RKO (cell line): ENCODE measurements at places on chromosomes 13 and 19.

- DNase-seq = no peak
These were observed 30.0 kb downstream of the DCLK1 start for GRCh38 chr13:36101157-36101556.

DNA sequence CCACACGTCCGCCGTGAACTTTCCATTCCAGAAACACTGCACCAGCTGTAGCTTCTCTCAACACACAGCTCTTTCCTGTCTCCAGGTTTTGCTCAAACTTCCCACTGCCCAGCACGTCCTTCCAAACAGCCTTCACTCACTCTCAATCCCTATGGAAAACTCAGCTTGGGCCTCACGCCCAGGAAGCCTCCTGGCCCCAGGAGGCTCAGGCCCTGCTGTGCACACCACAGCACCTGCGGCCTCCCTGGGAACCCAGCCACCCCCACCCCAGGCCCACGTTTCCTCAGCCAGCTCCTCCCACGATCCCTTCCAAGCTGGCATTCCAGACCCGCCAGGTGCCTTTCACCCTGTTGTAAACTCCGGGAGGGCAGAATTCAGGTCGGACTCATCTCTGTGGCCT is 35.2 kb downstream of the C13orf46 start:
- no peak for DNase-seq

DNA sequence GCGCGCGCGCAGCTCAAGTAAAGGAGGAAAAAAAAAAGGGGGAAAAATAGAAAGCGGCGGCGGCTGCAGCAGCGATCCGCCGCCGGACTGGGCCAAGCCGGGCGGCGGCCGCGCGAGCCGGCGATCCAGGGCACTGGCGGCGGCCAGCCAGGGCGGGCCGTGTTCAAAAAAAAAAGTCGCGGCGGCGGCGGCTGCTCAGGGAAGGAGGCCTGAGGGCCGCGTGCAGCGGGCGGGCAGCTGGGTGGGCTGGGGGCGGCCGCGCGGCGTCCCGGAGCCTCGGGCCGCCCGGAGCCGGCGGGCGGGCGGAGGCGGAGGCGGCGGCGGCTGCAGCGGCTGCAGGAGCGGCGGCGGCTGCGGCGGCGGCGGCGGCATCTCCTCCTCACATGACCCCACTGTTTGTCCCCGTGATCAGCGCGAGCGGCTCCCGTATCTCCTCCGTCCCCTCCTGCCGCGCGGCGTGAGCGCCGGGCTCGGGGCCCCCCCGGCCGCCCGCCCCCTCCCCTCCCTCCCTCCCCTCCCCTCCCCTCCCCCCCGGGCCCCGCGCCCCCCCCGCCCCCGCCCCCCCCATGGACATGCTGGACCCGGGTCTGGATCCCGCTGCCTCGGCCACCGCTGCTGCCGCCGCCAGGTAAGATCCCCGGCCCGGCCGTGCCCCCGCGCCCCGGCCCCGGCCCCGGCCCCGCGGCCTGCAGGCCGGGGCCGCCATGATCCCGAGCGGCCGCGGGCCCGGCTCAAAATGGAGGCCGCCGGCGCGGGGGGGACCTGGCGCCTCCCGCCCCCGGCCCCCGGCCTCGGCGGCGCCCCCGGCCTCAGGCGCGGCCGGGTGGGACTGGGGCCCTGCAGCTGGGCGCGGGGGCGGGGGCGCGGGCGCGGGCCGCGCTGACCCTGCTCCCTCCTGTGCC is at the start of gene USF2:
TSS of gene USF2 (plus strand) at position 427 of the 902 bp plus-strand sequence. CDS start at position 567, 140 bp downstream.
- DNase-seq = peak; percentile 80

GRCh38 chr19:36103842-36104552 is 6.9 kb upstream of the OVOL3 start:
- DNase-seq = peak; percentile 24

DNA sequence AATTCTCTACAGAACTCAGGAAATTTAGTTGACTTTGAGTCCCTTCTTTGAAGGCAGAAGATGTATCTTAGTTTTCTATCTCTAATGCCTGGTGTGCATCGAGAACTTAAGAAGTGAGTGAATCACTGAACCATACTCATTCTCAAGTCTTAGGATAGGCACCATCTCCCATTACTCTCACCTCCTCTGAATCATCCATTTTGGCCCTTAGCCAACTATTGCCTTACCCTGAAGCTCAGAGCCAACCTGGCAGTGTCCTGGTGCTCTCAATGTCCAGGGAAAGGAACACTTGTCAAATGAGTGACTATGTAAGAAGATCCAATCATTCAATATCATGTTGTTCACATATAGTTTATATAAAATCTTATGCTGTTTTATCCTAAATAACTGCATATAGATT is 146.6 kb downstream of the RGCC start:
- peak; percentile 78 for DNase-seq

- DNase-seq = peak; percentile 71
These were observed 48.7 kb downstream of the CCNE1 start for GRCh38 chr19:29860492-29860891.

DNA sequence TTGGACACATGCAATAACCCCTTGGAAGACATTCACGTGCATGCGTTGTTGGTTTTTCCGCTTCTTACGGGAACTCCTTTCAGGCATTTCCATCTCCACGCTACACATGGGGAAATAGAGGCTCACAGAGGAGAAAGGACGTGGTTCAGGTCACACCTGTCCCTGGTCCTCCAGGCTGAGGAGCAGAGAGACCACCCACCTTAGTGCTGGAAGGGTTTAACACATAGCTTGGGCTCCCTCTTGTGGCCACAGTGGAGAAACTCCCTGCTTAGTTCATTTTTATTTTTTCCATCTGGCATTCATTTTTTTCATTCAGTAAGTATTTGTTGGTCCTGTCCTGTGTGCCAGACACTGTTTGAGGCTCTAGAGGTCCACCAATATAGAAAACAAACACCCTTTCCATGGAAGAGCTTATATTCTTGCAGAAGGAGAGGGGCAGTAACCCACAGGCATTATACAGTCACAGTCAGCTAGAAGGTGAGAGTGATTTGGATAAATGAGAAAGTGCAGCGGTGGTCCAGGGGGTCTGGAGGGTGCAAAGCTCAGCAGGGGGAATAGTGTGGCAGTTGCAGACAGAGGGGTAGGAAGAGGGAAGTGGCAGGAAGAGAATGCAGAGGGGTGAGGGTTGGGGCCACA is 24.2 kb upstream of the TTYH1 start:
- DNase-seq = peak; percentile 58

DNA sequence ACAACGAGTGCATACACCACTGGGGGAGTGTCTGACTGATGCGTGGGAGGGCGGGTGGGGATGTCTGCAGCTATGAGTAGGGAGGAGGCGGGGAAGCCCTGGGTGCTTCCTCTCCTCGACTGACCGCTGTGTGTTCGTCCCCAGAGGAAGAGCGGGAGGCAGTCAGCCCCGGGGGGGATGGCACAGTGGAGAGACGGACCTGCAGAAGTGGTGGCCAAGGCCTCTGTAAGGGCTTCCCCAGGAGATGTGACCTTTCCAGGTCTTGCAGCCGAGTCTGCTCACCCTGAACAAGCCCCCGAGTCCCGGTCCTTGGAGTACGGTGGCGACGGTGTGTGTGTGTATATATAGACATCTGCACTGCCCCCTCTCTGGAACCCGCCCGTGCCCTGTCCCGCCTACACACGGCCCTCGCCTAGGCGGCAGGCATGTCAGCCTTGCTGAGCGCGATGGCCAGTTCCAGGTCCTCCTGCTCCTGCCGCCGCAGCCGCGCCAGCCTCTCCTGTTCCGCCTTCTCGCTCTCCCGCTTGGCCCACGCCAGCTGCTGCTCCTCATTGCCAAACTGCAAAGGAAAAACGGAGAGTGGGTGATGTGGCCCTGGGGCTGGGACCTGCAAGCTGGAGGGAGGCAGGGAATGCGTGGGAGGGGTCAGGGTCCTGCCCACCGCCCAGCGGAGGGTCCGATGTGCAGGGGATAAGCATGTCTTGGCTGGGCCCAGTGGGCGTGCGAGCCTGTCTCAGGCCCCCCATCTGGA is 30.8 kb downstream of the KLF2 start:
- no peak for DNase-seq

GRCh38 chr19:15776991-15777970 is 10.2 kb upstream of the OR10H5 start:
- no peak for DNase-seq
